ENCODE measurements at places on chromosomes 1 and 21.
A peak's percentile ranks its signal among the peaks of the same experiment; 100 is the strongest.

GRCh38 chr1:242788771-242789170 lies 264.3 kb upstream of the PLD5 start:
- no peak for DNase-seq

GRCh38 chr1:147647796-147648633 lies 22.3 kb downstream of the ACP6 start:
- no peak for DNase-seq

DNA sequence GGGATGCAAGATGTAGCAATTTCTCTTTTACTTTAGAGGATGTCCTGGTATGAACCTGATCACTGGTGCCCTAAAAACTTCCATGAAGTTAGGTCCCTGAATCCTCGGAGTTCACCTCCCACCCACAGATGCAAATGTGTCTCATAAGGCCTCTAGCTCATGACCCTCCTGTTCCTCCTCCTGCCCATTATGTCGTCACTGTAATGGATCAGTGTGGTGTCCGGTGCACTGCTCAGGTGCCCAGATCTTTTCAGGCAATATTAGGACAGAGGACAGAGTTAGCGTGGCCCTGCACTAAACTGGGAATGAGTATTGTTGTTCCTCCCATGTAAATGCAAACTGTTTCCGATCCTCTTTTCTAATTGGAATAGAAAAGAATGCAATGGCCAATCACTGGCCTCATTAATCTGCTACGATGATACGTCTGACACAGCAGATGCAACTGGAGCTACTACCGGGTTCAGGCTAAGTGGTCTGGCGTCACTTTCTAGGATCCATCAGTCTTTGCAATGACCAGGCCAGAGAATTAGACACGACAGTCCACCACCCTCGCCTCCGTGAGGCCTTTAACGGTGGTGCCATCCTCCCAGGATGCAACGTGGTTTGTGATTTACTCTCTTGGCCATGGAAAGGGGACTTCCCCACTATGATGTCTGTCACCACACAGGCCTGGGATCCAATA lies 3.4 kb upstream of the COL6A2 start:
- DNase-seq = no peak

GRCh38 chr1:67850151-67850551 lies 16.9 kb upstream of the GNG12 start:
- peak; percentile 63 for DNase-seq

DNA sequence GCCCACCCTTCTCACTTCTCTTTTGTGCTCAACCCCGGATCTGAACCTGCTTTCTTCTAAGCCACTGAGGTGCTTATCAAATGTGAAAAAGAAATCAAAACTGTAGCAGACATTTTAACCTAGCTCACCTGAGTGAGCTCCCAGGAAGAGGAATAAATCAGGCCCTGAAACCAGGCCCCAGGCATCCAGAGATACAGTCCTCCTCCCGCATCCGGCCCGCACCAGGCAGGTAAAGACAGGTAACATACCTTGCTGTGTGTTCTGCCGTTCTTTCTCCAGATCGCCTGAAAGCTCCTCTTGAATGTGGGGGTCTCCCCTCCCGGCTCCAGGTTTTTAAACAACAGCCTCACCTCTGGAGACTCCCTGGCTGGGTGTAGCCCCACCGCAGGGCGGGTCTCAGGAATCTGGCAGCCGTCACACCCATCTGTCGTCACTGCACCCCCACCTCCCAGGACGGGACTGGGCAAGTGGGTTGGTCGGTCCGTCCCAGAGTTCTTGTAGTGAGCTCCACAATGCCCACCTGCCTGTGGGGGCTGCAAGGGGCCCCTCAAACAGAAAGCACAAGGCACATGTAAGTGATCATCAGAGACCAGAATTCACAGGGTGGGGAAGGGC lies at the start of gene LAMB3:
TSS of gene LAMB3 (minus strand) at position 305 of the 615 bp plus-strand sequence. CDS start 1,481 bp downstream, outside the sequence.
- DNase-seq = no peak

DNA sequence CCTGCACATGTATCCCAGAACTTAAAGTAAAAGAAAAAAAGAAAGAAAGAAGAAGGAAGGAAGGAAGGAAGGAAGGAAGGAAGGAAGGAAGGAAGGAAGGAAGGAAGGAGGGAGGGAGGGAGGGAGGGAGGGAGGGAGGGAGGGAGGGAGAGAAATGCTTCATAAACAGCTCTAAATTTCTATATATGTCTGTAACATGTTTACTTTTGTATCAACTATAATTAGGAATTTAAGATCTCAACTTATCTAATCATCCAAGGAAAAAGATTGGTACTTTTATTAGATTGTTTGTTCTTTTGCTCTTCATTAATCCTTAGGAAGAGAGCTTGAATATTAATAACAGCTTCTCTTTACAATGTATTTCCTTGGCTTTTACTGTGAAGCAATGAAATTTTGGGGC lies 195.4 kb upstream of the PRMT6 start:
- no peak for DNase-seq

GRCh38 chr1:7886405-7886745 lies 33.5 kb upstream of the UTS2 start:
- DNase-seq = no peak

GRCh38 chr1:208351838-208352237 lies 107.7 kb upstream of the PLXNA2 start:
- DNase-seq = no peak

- DNase-seq = peak; percentile 65
Observed at GRCh38 chr21:43861706-43862105, 3.3 kb upstream of the AGPAT3 start.

DNA sequence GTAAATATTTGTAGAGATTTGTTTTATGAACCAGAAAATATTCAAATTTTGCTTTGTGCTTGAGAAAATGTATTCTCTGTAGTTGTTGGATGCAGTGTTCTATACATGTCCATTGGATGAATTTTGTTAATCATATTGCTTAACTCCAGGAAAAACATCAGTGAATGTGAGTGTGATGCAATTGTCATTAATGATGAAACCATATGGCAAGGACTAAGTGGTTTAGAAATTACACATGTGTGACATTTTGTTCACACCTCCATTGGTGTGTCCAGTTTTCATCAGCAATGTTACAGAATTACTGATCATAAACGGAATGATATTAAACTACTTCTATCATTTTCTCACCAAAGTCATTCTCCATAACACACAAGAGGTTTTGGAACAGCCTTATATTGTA lies 151.8 kb upstream of the ST6GALNAC5 start:
- DNase-seq = no peak

- no peak for DNase-seq
Observed at GRCh38 chr1:44021581-44022321, 9.5 kb downstream of the SLC6A9 start.

GRCh38 chr1:98817821-98818220 lies 156.3 kb downstream of the SNX7 start:
- no peak for DNase-seq

DNA sequence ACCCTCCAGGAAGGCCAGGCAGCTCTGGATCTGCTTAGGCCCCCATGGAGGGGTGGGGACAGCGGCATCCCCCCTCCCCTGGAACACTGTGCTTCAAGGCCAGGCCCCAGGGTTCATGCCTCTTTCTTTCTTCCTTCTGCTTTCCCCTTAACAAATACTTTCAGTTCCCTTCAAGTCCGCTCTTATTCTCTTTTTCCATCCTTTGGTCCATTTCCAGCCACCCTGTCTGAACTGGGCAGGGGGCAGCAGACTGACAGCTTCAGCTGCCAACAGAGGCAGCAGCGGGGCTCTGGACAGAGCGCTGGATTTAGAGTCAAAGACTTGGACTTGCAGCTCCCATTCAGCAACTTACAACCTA lies 1.1 kb upstream of the CD244 start:
- no peak for DNase-seq

- no peak for DNase-seq
Observed at GRCh38 chr1:218837051-218837450, 336.6 kb upstream of the LYPLAL1 start.
